IPS DF 6.9 (cell line): ENCODE measurements at places on chromosomes 7 and 10.

DNA sequence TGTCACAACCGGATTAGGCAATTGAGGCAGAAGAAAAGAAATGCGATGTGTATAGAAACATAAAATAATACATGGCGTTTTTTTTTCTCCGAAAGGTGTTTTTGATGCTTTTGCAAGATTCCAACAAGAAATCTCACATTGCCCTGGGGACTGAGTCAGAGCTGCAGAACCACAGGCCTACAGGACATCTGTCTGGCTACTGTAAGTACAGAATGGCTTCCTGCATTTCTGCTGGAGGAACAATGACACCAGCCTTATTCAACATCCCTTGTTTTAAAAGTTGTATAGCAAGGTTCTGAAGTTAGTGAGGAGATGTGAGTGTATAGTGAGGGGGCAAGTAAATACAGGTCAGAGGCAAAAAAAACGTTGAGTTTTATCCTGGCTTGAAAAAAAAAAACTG lies 256.4 kb downstream of the ABCA13 start:
- no peaks in the 10 kb centered on the region for H3K27me3 ChIP-seq
- no peak overlapping the region for H3K27ac ChIP-seq
- no peaks in the 10 kb centered on the region for H3K4me1 ChIP-seq
- H3K4me3 ChIP-seq = no peak overlapping the region
- no peak for DNase-seq
- H3K36me3 ChIP-seq = no peaks in the 10 kb centered on the region

DNA sequence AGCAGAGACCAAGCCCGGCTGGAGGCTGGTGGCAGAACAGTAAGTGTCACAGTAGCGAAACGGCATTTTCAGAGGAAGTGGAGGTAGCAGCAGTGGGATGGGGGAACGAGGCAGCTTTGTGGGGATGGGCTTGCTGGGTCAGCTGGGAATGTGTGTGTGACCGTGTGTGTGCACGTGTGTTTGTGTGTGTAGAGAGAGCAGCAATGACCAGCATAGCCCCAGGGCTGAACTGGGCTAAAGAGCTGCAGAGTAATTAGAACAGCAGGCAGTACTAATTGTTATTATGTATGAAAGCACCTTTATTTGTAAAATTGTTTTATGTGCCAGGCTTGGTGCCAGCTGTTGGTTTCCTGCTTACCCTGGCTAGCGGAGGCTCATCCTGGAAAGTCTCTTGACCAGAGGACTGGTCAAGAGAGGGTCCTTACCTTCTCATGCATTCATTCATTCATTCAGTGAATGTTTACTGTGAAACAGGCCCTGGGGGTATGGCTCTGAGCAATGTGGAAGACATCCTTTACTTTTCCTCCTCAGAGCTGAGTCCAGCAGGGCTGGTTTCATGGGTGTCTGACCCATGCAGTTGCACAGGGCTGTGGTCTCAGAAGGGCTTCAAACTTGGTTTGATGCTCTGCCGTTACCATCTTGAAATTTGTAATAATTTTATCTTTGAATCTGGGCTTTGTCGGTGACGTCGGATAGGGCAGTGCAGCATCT lies 184.6 kb downstream of the SEC23IP start:
- H3K4me1 ChIP-seq = peaks cover 5% of the 10 kb centered on the region; the same call in 1 of the 2 replicates
- no peaks in the 10 kb centered on the region for H3K36me3 ChIP-seq
- H3K4me3 ChIP-seq = no peak overlapping the region
- DNase-seq = no peak
- H3K27me3 ChIP-seq = no peaks in the 10 kb centered on the region

GRCh38 chr10:13633689-13634088 lies 46.9 kb downstream of the PRPF18 start:
- no peaks in the 10 kb centered on the region for H3K4me1 ChIP-seq
- H3K27me3 ChIP-seq = no peaks in the 10 kb centered on the region
- no peaks in the 10 kb centered on the region for H3K36me3 ChIP-seq

DNA sequence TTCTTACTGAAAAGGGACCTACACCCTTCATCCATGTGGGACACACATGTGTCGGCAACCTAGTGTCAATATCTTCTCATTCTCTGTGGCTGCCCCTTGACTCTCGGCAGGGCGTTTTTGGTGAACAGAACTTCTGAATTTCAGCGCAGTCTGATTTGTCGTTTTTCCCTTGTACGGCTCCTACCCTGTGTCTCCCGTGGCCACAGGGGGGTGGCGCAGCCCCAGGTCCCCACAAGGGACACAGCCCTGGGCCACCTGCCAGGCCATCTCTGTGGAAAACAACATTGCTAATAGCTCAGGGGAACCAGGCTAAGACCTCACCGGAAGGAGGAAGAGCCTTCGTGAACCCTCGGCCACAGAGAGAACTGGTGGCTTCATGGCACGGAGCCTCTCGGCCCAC lies 53.1 kb upstream of the NKX6-2 start:
- no peaks in the 10 kb centered on the region for H3K27me3 ChIP-seq
- H3K4me1 ChIP-seq = peaks cover 2% of the 10 kb centered on the region
- H3K4me3 ChIP-seq = no peak overlapping the region
- H3K36me3 ChIP-seq = no peaks in the 10 kb centered on the region
